Mucosa of descending colon (tissue), 3 donors: ENCODE measurements at places on chromosomes 13 and 19. TPM values are rescaled to one million over a fixed set of nuclear protein-coding genes. Genes with fewer than 3 reads are reported as not detected.
A peak's percentile ranks its signal among the peaks of the same experiment; 100 is the strongest.

DNA sequence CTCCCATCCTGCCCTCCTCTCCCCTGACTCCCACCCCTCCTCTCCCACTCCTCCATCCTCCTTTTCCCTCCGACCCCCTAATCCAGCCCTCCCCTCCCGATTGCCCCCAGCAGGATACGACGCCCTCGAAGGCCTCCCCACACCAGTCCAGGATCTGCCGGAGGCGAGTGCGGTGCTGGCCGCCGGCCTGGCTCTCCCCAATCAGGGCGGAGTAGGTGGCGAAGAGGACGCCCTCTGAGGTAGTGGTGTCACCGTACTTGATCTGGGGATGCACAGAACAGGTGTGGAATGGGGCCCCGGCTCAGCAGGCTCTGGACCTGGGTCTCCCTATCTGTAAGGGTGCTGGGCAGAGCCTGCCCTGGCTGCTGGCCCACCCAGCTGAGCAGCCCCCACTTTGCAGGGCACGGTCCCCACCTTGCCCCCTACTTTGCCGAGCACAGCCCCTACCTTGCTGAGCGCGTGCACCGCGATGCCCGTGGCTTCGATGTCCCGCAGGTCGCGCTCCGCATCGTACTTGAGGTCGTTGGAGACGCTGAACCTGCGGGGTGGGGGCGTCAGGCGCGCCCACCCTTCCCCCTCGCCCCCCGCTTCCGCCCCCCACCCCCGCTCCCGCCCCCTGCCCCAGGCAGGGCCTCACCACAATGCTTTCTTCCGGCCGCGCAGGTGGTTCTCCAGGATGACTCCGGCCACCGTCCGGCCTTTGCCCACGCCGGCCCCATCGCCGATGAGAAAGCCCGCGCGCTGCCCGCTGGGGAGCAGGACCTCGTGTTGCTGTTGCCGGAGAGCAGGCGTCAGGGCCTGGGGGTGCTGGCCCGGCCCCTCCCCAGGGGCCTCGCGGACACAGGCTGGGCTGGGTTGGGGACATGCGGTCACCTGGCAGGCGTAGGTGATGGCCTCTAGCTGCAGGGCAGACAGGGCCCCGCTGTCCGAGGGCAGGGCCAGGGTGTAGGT, 18.5 kb downstream of the GPX4 start:
- no peak for DNase-seq

GRCh38 chr13:31769575-31769974, 30.2 kb downstream of the RXFP2 start:
- DNase-seq: no peak

DNA sequence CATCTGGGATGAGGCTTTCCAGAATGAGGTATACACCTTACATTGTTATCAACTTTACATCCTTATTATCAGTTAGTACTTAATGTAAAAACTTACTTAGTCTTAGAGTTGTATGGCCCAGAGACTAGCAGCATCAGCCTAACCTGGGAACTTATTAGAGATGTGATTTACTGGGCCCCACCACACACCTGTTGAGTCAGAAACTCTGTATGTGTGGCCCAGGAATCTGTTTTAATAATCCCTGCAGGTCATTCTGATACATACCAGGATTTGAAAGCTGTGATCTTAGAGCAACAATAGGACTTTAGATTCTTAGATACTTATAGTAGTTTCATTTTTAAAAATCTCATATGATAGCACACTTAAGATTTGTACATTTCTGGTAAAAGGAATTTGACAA, 17.4 kb downstream of the FNDC3A start:
- DNase-seq: no peak

DNA sequence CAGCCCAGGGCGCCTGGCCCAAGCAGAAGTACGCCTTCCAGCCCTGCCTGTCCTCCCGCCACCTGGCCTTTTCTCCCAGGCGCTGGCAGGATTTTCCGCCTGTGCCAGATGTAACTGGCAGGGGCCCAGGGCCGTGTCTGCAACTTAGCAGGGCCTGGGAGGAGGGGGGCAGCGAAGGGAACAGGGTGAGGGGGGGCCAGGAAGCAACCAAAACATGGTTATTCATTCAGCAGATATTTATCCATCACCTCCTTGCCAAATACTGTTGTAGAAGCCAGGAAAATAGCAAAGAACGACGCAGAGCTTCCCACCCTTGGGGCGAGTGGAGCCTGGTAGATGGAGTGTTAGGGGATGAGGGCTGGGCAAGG, 5.6 kb downstream of the TLE6 start:
- DNase-seq: peak; percentile 31

DNA sequence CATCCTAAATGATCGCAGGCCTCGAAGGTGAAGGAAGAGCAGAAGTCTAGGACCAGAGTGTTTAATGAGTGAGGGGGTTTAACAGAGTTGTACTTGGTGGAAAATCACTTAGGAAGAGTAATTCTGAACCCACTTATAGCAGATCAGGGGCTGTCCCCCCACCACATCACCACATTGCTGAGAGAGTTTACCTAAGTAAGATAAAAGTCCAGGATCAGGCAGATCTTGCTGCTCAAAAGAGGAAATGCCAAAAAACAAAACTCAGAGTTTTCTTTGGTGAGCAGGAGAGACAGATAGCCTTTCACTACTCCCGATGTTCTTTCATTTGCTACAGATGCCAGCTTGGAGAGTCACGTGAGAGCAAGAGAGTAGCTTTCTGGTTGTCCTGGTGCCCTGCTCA, 15.4 kb downstream of the ZNF317 start:
- DNase-seq: no peak

DNA sequence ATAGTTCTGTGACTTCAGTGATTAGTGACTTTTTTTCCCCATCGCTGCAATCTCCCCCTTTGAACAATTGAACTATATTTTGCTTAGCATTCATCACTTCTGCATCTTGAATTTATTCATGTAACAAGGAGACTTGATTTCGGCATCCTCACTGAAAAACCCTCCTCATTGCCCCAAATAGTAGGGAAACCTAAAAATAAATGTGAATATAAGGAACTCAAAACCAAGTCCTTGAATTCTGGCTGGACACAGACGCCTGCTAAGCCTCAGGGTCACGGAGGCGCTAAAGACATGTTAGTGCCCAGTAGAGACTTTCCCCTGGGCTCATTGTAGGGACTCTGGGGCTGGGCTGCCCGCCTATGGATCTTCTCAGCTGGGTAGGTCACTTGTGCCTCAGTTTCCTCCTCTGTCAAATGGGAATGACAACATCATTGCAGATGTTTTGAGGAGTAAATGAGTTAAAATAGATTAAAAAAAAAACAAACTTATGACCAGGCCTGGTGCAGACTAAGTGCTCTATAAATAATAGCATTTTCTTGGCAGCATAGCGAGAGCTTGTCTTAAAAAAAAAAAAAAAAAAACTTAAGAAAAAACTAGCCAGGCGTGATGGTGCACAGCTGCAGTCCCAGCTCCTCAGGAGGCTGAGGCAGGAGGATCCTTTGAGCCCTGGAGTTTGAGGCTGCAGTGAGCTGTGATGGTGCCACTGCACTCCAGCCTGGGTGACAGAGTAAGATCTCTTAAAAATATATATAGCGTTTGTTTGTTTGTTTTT, 1.8 kb upstream of the ADGRE5 start:
- DNase-seq: no peak

- no peak for DNase-seq
These were observed 401.1 kb upstream of the SPRY2 start for GRCh38 chr13:80742033-80742432.

DNA sequence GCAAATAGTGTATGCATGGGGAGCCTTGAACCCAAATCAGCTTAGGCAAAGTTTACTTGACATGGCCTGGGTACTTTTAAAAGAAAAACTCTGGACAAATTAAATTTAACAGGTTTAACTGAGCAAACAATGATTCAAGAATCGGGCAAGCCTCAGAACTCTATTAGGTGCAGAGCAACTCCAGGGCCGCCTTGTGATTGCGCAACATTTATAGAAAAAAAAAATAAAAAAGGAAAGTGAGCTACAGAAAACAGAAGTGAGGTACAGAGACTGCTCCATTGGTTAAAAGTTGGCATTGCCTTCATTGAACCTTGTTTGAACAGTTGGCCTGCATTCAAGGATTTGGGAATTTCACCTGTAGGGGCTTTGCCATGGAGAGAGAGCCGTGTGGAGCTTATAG, 421.0 kb upstream of the TSHZ3 start:
- no peak for DNase-seq

DNA sequence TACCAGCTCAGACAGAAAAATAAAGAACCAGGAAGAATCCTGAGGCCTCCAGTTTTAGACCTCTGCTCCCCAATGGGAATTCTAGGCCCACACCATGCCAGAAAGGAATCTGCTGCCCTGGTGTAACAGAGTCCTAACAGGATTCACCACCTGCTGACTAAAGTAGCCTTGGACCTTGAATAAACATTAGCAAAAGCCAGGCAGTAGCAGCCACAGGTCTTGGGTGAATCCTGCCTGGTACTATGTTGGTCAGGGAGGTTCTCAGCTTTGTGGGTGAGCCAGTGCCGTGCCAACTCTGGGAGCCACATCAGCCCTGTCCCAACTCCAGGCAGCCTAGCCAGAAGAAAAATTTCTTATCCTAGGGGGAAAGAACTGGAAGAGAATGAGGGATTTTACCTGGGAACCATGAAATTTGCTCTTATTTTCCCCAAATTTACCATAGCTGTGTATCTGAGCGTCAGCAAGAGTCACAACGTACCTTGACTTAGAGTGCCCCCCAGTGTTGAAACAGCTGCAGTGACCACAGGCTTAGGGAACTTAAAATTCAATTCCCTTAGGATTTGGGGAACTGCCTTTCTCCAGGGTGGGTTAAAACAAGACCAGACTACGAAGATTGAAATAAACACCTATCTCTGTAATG, 1895.6 kb upstream of the PRR20A start:
- no peak for DNase-seq

GRCh38 chr19:35290381-35291127, 1.4 kb upstream of the MAG start:
- no peak for DNase-seq

GRCh38 chr13:93226065-93226622, 463 bp upstream of the GPC6 start:
- DNase-seq: no peak

DNA sequence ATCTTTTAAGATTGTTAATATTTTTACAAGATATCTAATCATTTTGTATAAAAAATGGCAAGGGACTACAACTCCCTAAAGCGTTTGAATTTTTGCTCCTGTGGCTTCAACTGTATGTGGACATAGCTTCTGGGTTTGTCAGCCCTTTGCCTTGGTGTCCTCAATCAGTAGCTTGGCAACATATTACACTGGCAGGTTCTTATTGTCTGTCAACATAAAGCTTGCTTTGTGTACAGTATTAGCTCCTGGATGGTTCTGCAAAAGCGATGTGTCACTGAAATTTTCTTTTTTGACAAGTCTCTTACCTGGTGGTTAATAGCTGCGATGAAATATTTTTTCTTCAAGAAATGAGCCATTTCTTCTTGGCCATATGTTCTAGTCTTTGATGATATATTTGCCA, 190.0 kb downstream of the HS6ST3 start:
- DNase-seq: no peak

- DNase-seq: no peak
These were observed 110.5 kb downstream of the ZDHHC20 start for GRCh38 chr13:21348488-21349120.

GRCh38 chr19:8445488-8446001, 770 bp downstream of the HNRNPM start:
- DNase-seq: peak; percentile 58

GRCh38 chr19:6906559-6907060, 19.2 kb downstream of the ADGRE1 start:
- no peak for DNase-seq

- DNase-seq: peak; percentile 31
These were observed 37.5 kb downstream of the SUGP2 start for GRCh38 chr19:18995804-18996241.

DNA sequence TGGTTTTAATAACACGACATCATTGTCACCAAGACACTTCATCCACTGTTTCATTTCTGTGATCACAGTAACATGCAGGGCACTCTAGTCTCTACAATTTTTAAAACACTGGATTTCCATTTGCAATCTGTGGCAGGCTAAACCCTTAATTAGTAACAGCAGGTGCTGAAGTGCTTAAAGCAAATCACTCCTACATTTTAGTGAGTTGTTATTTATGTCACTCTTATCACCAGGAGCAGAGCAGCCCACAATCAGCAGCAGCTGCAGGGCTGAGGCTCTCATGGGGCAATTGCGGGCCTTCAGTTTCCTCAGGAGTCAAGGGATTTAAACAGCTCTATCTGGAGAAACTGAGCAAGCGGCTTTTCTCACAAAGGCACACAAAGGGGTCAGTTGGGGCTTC, 1.6 kb downstream of the SOHLH2 start:
- no peak for DNase-seq

- peak; percentile 79 for DNase-seq
These were observed at the start of gene PHLDB3 for GRCh38 chr19:43504426-43505185. TSS of gene PHLDB3 (minus strand) at chr19:43504746. CDS start at chr19:43504118, 628 bp downstream.

- no peak for DNase-seq
These were observed 306 bp downstream of the SUGT1 start for GRCh38 chr13:52652980-52653303.

DNA sequence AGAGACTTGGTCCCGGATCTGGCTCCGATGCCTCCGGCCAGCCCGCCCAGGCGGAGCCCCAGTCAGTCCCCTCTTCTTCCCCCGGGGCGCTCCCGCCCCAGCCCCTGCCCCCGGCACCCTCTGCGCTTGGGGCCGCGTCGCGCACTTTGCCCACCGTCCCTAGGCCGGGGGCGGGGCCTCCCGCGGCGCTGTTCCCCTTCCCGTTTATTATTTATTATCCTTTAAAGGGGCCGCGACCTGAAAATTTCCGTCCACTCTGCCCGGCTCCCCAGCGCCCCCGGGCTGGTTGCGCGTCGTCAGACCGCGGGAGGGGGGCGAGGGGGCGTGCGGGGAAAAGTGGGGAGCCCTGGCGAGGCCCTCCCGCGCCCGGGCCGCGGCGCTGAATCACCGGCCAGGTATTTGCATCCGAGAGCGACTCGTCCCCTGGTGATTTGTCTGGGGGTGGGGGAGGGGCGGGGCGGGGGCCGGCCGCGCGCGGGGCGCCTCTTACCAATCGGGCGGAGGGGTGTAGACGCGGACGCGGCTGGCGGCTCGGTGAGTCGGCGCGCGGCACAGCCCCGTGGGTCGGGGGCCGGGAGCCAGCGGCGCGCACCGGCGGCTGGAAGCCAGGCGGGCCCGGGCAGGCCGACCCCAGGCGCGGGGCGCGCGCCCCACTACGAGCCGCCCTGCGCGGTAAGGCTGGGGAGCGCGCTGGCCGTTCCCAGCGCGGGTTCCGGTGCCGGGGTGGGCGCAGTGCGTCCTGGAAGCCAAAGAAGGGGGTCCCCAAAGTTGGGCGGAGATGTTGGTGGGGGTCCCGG, at the start of gene ARID3A:
TSS of gene ARID3A (plus strand) at position 510 of the 797 bp plus-strand sequence. CDS start 3,494 bp downstream, outside the sequence.
- peak; percentile 72 for DNase-seq

Gene RNF17
- total RNA-seq: not detected

Gene RAB3D
- 33.9 TPM for total RNA-seq

Gene ZAR1L
- total RNA-seq: not detected

Gene ZNF536
- total RNA-seq: 1.3 TPM

Gene DNMT1
- 41.1 TPM for total RNA-seq

Gene TEX101
- total RNA-seq: not detected

Gene TLE6
- total RNA-seq: 3.0 TPM

Gene CYP4F3
- 4.3 TPM for total RNA-seq

Gene PGLYRP1
- total RNA-seq: not detected
